Transverse colon (tissue), 4 donors: ENCODE measurements at places on chromosomes 11 and 22. TPM values are rescaled to one million over a fixed set of nuclear protein-coding genes. Genes with fewer than 3 reads are reported as not detected.

HPX gene
- not detected for total RNA-seq

UFD1 gene
- total RNA-seq, result 42.7 TPM

GGTLC2 gene
- not detected for total RNA-seq

MOGAT2 gene
- total RNA-seq, result 165 TPM

APOBEC3G gene
- total RNA-seq, result 11.6 TPM

TPBGL gene
- total RNA-seq, result not detected

NKAPD1 gene
- total RNA-seq, result 3.0 TPM

OR51B5 gene
- total RNA-seq, result not detected

OR8D4 gene
- total RNA-seq, result 0.82 TPM

TYR gene
- total RNA-seq, result not detected
